SW 1271 (cell line): ENCODE measurements at places on chromosomes 11 and 22.
A peak's percentile ranks its signal among the peaks of the same experiment; 100 is the strongest.

DNA sequence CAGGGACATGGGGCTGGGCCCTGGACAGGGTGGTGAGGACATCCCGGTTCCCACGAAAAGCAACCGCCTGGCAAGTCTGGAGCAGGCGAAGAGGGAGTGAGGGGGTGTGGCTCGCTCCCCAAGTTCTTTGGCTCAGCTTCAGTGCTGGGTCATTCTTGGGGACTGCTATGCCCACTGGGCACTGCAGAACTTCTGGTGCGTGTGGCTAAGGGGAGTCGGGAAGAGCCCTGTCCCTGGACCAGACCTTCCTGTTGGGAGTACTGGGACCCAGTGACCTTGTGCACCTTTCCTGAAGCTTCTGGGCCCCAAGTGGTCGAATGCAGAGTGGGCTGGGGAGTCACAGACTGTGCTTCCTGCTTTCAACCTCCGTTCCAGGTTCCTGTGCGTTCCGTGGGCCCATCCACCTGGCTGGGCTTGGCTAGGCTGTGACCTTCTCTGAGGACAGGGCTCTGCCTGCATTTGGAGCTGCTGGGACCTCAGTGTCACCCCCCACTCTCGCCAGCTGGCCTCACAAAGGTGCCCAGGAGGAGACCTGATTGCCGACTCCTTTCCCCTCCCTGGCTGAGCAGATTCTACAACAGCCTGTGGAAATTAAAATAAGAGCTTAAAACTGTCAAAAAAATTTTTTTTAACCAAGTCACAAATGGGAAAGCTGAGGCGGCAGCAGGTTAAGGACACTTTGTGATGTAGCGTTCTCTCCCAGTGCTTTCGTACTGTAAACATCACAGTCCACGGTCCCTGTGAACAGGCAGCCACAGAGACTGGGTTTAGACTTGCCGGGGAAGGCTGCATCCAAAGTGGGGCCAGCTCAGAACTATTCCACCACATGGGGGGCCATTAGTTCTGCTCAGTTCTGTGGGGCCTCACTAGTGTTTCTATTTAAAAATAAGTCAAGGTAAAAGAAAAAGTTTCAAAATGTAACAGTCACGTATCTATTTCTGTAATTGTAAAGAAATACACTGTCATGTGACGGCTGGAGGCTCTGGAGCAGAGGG is 63.8 kb upstream of the WNT7B start:
- DNase-seq = no peak

DNA sequence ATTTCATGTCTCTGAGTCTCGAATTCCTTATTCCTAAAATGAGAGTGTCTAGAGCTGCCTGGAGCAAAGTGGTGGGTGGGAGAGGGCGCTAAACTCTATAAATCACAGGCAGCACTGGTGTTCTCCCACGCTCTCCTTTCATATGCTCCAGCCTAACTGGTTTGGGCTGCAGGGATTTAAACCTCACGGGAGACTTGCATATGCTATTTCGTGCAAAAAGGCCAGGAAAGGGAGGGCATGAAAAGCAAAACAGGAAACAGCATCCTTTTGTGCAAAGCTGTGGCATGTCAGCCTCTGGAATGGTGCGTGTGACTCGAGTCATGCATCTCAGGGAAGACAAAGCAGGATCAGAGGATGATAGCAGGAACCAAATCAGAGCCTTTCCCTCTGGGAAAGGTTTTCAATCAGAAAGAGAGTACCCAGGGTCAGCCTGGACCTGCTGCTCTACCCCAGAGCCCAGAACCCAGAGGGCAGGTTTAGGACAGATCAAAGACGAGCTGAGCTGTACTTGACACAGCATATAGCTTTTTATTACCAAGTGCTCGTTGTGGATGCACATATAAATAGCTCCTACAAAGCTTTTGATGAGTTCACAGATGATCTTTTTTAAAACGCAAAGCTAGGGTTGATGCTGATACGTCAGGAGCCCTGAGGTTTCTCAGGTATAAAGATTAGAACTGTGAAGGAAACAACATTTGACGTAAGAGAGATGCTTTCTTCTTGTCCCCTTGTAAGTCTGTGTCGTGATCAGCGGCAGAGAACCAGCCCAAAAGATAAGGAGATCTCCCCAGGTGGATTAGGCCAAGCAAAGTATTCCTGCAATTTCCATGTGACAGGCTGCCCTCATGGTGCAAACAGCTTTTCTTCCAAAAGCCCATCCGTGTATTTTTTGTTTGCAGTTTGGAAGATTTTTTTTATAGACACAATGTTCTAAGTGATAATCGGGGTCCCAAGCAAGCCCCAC is 46.2 kb upstream of the YWHAH start:
- no peak for DNase-seq

DNA sequence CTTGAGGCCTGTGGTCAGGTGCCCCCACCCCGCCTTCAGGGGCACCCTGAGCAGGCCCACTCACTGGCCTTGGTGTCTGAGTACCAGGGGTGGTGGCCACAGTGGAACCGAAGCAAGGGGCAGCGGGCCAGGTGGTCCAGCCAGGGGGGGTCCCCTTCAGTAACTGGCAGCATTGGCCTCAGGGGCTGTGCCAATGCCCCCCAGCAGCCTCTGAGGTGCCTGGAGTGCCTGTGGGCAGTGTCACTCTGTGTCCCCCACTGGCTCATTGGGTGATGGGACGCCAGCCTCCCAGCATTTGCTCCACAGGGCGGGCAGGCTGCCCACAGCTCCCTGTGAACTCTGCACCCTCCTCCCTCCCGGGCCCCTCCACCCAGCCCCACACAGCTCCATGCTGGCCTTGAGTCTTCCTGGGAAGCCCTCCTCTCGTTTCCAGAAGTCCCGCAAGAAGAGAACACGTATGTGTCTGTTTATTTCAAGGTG is 29.5 kb upstream of the CARS1 start:
- no peak for DNase-seq

- no peak for DNase-seq
Observed at GRCh38 chr22:29393019-29393608, 4.7 kb upstream of the AP1B1 start.

- DNase-seq = peak; percentile 57
Observed at GRCh38 chr22:45009606-45010531, at the start of gene PHF21B. Gene PHF21B, minus strand, starts transcription at chr22:45010005. Its CDS starts 456 bp downstream, at chr22:45009549.

GRCh38 chr11:44629732-44630345 is 64.4 kb downstream of the CD82 start:
- DNase-seq = no peak

DNA sequence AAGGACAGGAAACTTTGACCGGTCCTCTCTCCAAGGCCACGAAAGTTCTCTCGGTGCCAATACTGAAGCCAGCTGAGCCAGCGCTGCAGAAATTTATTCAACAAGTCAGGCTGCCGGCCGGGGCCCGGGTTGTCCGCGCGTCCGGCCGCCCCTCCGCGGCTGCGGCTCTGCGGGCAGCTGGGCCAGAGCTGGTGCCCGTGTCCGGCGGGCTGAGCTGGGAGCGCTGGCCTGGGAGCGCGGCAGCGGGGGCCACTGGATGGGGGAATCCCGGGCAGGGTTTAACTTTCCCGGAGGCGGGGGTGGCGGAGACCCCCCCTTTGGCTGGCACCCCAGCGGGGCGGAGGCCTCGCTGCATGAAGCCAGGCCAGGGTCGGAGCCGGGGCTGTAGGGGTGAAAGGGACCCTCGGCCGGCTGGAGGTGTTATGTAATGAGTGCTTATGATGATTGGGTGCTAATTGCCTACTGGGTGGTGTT is 12.3 kb upstream of the CACNA1I start:
- DNase-seq = no peak

- no peak for DNase-seq
Observed at GRCh38 chr11:132123449-132123848, 753.0 kb downstream of the NTM start.

GRCh38 chr22:37425800-37426705 is 1.2 kb downstream of the ELFN2 start:
- DNase-seq = no peak

- DNase-seq = no peak
Observed at GRCh38 chr11:67332081-67332691, 21.2 kb downstream of the POLD4 start.

GRCh38 chr11:16440136-16440535 is 83.8 kb upstream of the SOX6 start:
- no peak for DNase-seq

DNA sequence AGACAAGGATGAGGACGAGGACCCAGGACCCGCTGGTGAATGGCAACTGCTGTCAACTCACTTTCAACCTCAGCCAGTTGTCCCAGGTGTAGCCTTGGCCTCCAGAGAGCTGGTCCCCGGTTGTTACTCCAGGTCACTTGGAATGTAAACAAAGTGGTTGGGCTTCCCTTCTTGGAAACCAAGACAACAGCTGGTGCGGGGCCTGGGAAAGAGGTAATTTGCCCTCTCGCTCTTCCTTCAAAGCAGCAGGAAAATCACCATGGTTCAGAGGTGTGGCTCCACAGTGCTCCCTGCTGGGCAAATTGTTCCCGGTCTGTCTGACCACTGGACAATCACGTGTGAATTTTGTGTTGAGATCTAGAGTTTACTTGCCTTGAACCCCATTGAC is 15.0 kb downstream of the SLC1A2 start:
- no peak for DNase-seq

DNA sequence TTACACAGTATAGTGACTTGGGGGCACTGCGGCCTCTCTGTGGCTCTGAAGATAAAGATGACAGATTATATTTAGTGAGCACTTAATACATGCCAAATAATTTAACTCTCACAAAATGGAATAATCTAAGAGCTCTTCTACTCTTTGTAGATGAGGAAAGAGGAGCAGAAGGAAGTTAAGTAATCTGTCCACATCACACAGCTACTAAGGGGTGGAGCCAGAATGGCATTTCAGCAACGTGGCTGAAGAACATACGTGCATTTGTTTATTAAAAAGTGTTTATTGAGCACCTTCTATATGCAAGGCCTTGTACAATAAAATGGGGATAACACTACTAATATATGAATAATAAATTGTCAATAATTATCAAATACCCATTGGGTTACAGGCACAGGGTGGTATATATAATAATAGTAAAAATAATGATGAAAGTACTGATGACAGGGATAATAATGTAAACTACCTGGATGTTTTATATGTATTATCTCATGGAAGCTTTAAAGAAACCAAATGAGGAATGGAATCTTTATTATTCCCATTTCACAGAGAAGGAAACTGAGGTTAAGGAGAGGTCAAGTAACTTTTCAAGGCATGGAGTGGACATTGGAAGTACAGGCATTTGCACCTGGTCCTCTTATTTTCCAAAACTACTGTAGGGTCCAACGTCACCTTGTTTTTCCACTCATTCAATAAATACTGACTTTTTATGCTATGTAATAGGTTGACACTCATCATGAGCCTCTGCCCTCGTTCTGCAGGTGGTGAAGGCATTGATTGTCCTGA is 38.0 kb upstream of the IL17RA start:
- no peak for DNase-seq

DNA sequence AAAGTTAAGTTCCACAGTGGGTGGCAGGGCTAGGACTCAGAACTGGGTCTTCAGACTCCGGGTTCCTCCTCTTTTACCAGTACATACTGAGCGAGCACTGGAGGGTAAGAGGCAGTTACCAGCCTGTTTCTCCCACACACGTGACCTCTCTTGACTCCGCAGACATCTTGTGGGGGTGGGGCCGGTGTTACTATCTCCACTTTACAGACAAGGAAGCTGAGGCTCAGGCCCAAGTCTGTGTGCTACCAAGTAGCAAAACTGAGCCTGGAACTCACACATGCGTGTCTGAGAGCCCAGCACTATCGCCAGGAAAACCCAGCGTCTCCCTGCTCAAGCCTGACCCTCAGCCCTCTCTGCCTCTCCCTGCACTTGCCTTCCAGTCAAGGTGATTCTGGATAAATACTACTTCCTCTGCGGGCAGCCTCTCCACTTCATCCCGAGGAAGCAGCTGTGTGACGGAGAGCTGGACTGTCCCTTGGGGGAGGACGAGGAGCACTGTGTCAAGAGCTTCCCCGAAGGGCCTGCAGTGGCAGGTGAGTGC is 16.0 kb upstream of the SMIM35 start:
- no peak for DNase-seq

- no peak for DNase-seq
Observed at GRCh38 chr11:12141283-12141682, 30.9 kb downstream of the MICAL2 start.

DNA sequence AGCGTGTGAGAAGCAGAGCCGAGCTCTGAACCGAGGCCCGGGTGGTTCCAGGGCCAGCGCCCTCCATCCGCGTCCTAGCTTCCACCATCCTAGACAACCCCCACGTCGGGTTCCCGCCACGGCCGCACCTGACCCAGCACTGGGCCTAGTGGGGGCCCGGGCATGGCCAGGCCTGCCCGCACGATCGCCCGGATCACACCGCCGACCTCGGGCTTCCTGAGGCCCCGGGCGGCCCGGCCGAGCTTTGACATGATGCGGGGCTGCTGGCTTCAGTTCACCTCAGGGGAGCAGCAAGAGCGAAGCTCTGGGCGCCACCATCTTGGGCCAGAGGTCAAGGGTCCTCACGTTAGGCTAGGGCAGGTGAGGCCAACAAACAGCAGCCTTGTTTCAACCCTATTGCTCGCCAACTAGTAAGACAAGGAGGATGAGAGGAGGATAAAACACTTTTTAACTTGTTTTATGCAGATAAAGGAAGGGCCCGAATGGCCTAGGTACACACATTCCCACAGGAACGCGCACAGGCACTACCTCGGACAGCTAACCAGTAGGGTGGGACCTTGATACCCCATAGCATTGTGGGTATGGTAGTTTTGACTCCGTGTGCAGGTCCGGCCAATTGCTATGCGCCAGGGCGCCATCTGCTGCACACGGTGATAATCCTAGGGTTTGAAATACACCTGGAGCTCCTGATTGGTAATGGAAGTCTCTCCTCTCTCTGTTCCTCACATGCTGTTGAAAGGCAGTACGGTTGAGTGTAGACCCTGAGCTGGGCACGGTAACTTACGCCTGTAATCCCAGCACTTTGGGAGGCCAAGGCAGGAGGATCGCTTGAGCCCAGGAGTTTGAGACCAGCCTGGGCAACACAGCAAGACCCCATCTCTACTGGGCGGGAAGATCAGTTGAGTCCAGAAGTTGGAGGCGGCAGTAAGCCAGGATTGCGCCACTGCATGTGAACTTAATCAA is at the start of gene MRPL11:
Gene MRPL11, minus strand, starts transcription at position 345 of the 963 bp plus-strand sequence. Its CDS starts 94 bp downstream, at position 251.
- DNase-seq = peak; percentile 95

DNA sequence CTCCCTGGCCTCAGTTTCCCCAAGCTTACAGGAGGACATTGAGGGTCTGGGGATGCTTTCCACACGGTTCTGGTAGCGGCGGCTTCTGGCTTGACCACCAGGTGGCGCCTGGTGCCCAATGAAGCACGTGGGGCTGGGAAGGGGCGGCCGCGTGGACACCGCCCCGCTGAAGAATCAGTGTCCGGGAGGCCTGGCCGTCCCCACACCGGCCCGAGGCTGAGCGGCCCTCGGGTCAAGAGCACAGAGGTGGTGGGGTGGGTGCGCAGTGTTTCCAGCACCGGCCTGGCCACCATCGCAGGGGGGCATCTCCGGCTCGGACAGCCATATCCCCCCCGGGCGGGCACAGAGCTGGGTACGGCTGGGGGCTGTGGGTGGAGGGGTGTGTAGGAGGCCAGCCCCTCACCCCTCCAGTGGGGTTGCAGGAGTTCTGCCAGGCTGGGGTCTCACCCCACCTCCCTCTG is 27.8 kb upstream of the PPARA start:
- DNase-seq = no peak

GRCh38 chr22:20591660-20592310 is 84.4 kb downstream of the MED15 start:
- no peak for DNase-seq

- no peak for DNase-seq
Observed at GRCh38 chr11:114622858-114623257, 27.3 kb upstream of the NXPE4 start.

GRCh38 chr11:2673871-2674471 is 25.8 kb downstream of the KCNQ1OT1 start:
- DNase-seq = no peak
